ENCODE measurements at places on chromosomes 3 and 15.

DNA sequence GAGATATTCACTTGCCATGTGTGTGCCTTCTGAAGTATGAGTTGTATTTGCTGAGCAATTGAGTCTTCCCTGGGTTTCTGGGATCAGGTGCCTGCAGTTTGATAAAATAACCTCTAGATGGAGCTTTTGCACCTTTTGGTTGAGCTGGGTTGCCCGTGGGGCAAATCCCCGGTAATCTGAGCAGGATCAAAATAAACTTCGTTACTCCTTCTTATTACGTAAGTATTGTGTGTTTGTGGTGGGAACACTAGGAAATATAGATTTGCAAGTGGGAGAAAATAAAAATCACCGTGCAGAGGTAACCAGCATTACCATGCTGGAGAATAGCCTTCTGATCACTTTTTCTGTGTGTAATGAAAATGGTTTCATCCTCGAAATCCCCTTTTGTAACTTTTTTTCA, 277.4 kb upstream of the NR2E3 start:
- DNase-seq: peak; percentile 19

DNA sequence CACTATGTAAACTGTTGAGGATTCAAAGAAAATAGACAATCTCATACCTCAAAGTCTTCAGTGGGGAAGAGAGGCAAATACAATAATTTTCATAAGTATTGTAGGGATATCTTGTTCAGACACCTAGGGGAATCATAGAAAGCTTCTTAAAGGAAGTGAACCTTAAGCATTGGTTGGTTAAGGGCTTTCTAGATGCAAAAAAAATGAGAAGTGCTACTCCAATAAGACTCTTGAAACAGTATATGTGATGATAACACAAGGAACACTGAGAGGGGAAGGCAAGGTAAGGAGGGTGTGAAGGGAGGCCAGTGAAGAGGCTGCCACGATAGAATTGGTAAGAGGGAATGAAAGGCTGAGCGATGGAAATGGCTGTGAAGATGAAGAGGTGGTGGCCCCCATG, 104.1 kb downstream of the TPRG1 start:
- DNase-seq: no peak

DNA sequence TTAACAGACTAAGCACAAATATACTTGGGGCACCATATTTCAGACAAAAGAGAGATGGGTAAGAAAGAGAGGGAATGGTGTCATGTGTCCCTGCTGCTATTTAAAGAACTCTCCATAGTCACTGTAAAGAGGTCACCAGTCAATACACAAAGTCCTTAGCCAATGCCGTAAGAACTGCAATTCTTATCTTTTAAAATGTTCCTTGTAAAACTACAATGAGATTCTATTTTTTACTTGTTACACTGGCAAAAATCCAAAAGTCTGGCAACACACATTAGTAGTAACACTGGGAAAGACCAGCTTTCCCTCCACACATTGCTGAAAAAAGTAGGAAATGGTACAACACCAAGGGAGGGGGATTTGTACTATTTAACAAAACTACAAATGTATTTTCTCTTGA, 189.4 kb downstream of the TBC1D5 start:
- peak; percentile 3 for DNase-seq

- DNase-seq: no peak
Measured at GRCh38 chr3:102979191-102979590, 544.4 kb downstream of the ZPLD1 start.

DNA sequence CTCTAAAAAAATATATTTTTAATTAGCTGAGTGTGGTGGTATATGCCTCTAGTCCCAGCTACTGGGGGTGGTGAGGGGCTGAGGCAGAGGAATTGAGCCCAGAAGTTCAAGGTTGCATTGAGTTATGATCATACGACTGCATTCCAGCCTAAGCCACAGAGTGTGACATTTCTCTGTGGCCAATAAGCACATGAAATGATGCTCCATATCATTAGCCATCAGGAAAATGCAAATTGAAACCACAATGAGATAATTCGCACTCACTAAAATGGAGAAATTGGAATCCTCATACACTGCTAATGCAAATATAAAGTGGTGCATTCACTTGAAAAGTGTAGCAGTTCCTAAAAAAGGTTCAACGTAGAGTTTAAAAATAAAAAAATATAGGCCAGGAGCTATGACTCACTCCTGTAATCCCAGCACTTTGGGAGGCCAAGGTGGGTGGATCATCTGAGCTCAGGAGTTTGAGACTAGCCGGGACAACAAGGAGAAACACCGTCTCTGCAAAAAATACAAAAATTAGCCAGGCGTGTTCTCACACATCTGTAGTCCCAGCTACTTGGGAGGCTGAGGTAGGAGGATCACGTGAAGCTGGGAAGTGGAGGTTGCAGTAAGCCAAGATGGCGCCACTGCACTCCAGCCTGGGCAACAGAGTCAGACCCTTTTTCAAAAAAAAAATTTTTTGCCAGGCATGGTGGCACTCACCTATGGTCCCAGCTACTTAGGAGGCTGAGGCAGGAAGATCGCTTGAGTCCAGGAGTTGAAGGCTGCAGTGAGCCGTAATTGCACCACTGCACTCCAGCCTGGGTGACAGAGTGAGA, 35.2 kb downstream of the IFT122 start:
- no peak for DNase-seq

DNA sequence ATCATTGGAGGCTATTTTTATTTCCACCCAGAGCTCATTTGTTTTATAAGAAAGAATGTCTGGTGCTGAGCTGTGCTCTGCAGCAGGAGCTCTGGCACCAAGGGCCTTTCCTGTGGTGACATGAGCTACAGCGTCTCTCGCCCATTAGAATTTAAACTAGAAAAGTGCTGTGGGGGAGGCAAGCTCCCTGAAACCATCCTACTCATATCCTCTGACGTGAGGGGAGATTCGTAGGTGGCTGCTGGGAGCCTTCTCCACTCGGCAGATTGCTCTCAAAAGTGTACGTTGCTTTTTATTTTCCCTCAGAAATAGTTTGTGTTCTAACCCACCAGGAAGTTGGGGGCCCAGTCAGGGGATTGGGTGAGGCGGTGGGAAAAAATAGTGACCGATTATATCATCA, 76.3 kb upstream of the ARHGEF3 start:
- no peak for DNase-seq

DNA sequence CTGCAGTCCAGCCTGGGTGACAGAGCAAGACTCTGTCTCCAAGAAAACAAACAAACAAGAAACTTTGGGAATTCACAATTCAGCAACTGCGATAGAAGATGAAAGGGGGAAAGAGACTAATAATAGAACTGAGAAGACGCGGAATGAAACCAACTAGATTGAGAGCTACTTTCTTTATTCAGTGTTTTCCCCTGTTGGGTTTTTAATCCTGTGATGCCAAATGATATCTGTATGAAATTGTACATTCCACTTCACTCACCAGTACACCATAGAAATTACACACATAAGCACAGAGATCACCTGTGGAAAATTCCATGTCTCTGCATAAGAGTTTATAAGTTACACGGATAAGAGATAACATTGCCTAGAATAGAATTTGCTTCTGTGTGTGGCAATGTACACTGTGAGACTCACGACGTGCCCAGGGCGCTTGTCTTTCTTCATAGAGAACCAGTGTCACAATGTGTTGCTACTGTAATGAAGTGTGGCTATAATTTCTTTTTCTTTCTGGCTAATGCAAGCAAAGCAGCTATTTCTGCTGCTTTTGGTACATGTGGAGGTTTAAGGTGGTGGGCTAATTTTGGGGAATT, 17.7 kb upstream of the CHST2 start:
- no peak for DNase-seq

- no peak for DNase-seq
Measured at GRCh38 chr3:172644258-172644657, 66.6 kb downstream of the NCEH1 start.

DNA sequence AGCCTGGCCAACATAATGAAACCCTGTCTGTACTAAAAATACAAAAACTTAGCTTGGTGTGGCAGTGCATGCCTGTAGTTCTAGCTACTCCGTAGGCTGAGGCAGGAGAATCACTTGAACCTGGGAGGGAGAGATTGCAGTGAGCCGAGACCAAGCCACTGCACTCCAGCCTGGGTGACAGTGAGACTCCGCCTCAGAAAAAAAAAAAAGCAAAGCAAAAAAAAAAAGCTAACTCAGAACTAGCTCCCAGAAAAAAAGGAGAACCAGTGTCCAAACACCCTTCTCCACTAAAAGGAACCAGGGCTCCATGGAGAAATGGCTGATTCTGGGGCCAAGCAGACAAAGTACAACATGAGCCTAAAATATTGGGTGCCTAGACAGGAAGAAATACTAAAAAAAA, 16.7 kb upstream of the CRTC3 start:
- no peak for DNase-seq

DNA sequence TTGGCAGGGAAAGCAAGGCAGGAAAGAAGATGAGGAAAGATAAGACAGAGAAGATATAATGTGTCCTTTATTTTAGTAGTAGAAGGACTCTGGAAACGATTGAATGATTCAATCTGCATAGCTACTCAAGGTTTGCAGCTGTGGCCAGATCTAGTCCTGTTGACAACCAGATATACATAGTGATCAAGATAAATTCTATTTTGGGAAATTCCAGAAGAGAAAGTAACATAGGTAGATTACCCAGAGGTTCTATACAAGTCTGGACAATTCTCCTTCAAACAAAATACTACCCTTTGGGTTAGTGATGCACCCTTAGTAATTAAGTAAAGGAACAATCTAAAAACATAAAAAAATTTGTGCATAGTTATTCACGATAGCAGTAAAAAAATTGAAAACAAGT, 9.4 kb downstream of the TERC start:
- no peak for DNase-seq
